NB4 (cell line): ENCODE measurements at places on chromosomes 7 and 10.

DNA sequence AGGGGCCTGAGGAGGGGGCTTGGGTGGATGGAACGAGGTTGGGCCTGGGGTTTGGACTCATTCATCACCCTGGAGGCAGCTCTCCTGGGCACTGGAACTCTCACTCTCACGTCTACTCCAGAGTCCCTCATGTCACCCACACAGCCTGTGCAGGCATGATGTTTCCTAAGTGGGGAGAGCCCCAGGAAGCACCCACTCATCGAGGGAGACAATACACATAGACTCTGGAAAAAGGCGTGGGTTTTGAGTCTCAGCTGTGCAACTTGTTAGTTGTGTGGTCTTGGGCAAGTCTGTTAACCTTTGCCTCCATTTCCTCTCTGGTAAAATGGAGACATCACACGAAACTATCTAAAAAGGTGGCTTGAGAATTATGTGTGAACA lies 25.9 kb upstream of the RBM20 start:
- no peak for DNase-seq

- peak; percentile 14 for DNase-seq
These were observed 57.4 kb upstream of the ACBD5 start for GRCh38 chr10:27297844-27298521.

DNA sequence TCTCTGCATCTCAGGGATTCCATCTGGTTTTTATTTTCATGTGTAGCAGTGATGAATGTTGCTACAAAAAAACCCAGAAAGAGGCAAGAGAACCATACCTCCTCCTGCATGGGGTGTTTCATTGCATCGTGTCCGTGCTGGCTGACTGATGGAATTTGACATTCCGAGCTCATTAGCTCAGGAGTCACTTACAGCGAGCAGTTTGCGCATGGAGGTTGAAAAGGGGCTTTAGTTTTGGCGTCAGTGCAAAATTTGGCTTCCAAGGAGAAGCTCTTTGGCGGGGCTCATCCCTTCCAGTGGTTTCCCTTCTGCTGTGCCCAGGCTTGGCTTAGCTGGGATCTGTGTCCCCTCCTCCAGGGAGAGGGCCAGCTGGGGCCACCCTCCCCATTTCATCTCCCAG lies 25.8 kb downstream of the EMX2 start:
- DNase-seq, result no peak

GRCh38 chr7:113200281-113200680 lies 81.9 kb upstream of the SMIM30 start:
- DNase-seq, result peak; percentile 28

DNA sequence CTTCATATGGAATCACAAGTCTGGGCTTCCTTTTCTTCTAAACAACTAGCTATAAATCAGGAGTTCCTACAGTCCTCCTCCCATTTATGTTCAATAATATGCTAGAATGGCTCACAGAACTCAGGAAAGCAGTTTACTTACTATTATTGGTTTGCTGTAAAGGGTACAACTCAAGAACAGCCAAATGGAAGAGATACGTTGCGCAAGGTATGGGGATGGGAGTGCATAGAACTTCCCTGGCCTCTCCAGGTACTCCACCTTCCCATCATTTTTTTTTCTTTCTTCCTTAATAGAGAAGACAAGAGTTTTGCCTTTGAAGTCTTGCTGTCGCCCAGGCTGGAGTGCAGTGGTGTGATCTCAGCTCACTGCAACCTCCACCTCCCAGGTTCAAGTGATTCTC lies 27.1 kb upstream of the SEMA4G start:
- DNase-seq, result no peak

- no peak for DNase-seq
These were observed 123.2 kb downstream of the GLRX3 start for GRCh38 chr10:130259380-130259779.

GRCh38 chr7:100966542-100967291 lies 2.6 kb upstream of the MUC12 start:
- DNase-seq, result no peak

DNA sequence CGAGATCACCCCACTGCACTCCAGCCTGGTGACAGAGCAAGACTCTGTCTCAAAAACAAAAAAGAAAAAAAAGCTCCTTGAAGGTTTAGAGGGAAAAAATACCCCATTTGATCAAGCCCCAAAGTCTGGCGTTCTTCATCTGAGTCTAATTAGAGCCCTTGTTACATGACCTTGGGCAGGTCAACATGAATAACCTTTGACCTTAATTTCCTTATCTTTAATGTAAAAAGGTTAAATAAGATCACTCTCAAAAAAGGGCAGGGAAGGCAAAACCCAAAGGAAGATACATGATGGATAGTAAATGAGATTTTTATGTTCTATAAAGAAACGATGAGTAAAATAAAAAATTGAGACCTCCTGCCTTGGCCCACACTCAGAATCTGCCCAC lies 40.3 kb downstream of the SLC37A3 start:
- no peak for DNase-seq

- no peak for DNase-seq
These were observed 23.4 kb downstream of the UROS start for GRCh38 chr10:125799451-125800182.

DNA sequence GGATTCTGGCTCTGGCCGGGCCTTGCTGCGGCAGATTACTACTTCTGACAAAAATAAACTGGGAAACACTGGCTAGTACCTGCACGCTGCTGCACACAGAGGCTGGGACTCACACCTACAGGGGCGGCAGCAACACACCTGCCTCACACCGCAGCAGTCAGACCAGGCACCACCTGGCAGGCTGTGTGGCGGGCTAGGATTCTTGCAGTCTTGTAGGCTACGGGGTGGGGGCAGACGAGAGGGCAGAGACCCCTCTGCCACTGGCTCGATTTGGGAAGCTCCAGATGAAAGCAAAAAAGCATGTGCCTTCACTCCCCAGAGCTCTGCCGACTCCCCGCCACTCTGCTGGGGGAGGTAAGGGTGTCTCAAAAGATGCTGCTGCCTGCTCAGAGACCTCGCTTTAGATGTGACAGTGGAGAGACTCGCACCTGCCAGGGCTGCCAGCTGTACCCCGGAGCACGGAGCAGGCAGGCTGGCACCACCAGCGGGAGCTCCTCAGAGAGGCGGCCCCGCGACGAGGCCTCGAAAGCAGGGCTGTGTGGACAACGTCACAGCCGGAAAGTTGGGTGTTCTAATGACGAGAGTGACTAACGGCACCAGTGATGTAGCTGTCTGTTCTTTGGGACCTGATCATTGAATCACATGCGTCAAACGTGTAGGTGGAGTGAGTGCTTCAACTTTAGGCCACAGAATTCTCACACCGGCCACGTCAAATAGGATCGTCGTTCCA lies 250.5 kb downstream of the ZMYND11 start:
- DNase-seq, result no peak

- DNase-seq, result no peak
These were observed 68.8 kb upstream of the IFRD1 start for GRCh38 chr7:112381311-112382091.

GRCh38 chr7:112118581-112119566 lies 87.3 kb downstream of the DOCK4 start:
- DNase-seq, result no peak

DNA sequence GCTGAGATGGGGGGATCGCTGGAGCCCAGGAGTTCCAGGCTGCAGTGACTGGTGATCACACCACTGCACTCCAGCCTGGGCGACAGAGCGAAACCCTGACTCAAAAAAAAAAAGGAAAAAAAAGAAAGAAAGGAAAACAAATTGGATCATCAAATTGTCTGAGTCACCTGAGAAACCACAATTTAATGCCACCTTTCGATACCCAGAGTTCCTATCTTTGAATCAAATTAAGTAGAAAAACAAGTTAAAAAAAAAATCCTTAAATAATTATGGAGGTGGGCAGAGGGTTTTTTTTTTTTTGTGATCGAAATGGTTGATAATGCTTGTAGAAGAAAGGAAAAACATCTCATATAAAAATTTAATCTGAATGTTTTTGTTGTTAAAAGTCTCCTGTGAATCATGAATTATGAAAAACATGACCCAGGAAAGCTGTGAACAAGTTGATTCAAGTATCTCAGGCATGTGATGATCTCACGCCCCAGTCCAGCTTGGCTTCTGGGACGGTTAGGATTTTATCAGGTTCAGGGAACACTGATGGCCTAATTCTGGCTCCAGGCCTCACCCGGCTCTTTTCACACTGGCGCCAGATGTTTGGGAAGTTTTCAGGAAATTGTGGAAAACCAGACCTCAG lies 25.3 kb upstream of the CUX1 start:
- no peak for DNase-seq

GRCh38 chr10:112938808-112939482 lies 11.1 kb upstream of the TCF7L2 start:
- no peak for DNase-seq

- DNase-seq, result no peak
These were observed 4.5 kb downstream of the GRK5 start for GRCh38 chr10:119211625-119212441.

DNA sequence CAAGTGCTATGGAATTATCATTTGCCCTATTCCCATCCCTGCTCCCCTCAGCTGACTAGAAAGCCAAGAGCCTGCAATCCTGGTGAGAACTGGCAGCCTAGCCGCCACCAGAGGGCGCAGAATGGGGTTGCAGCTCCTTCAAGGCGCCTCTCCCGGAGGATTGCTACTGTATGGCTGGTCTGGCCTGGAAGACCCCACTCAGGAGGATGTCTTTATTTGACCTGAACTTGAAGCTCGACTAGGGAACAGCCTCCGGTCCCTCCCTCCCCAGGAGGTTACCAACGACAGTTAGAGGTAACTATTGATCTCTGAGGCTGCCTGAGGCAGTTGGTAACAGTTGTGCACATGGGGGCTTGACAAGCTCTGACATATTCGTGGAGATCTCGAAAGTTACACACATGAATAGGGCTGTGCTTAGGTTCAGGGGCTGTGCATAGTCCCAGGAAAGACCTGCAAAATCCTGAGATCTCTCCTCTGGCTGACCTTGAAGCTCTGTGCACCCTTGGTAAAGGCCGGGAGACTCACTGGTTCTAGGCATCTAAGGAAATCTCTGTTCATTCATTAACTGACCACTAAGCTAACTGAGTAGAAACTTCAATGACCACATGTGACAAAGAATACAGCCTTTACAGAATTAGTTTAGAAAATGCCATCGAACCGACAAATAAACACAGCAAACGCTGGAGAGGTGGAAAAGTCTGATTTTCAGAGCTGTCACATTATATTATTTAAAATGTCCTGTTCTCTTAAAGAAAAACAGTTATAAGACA lies 65.7 kb downstream of the TSPAN12 start:
- DNase-seq, result peak; percentile 73

GRCh38 chr7:82805527-82805960 lies 357.1 kb downstream of the PCLO start:
- peak; percentile 86 for DNase-seq

DNA sequence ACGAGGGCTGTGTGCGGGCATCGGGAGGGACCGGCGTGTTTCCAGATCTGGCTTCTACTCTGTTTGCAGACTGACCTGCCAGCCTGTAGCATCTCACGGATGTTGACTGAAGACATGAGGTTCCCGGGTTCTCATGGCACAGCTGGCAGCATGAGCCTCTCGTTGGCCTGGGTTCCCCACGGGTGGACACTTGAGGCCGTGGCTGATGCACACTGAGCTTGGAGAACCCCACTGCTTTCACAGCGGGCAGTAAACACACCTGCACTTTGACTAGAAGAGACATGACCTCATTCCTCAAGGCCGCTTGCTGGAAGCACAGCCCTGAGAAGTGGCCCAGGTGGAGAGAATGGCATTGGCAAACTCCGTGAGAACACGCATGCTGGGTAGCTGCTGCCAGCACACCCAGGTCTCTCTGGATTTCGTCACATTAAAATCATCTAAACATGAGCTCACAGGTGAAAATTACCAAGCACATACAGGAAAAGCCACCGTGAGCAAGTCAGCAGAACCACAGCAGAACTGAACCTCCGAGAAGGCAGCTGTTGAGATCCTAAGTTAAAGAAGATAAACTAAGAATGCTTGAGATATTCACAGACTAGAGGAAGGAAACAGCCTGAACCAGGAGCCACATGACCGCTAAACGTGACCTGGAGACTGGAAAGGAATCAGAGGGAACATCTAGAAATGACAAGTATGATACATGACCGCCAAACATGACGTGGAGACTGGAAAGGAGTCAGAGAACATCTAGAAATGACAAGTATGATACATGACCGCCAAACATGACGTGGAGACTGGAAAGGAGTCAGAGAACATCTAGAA lies 32.5 kb downstream of the BNIP3 start:
- DNase-seq, result no peak

DNA sequence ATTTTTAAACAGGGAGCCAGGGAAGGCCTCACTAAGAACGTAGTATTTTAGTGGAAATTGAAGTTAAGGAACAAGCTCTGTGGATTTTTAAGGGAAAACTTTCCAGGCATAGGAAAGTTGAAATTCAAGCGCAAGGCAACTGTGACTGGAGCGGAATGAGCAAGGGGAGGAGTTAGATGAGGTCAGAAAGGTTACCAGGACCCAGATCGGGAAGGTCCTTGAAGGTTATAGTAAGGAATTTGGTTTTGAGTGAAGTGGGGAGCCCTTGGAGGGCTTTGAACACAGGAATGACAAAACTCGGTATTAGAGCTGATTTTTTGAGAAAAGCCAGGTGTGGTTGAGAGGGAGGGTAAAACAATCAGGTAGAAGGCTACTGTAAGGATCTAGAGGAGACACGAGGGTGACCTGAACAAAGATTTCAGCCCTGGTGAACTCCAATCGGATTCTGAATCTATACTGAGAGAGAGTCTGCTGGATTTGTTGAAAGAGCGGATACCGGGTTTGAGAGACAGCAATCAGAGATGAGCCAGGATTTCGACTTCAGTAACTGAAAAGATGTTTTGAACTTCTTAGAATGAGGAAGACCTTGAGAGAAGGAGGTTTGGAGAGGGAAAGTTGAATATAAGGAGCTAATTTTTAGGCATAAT lies 1013.9 kb downstream of the NRG3 start:
- no peak for DNase-seq

DNA sequence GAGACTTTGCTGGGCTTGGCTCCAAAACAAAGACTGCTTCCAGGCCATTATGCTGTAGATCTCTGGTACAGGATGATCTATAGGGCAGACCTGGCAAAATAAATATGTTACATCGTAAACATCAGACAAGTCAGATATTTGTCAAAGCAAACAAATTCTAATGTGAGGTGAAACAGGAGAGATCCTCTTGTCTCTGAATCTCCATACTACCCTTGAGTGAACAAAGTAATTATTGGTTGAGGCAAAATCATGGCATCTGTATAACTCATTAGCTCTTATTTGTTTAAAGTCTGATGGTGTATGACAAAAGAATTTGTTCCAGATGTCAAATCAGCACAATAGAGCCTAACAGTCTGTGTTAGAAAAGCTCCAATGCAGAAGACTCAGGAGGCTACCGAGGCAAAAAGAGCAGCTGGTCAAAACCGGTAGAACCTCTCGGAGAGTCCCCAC lies 1291.5 kb downstream of the TYW1 start:
- DNase-seq, result no peak

- no peak for DNase-seq
These were observed 307.6 kb upstream of the PHYHIPL start for GRCh38 chr10:58868736-58869435.

DNA sequence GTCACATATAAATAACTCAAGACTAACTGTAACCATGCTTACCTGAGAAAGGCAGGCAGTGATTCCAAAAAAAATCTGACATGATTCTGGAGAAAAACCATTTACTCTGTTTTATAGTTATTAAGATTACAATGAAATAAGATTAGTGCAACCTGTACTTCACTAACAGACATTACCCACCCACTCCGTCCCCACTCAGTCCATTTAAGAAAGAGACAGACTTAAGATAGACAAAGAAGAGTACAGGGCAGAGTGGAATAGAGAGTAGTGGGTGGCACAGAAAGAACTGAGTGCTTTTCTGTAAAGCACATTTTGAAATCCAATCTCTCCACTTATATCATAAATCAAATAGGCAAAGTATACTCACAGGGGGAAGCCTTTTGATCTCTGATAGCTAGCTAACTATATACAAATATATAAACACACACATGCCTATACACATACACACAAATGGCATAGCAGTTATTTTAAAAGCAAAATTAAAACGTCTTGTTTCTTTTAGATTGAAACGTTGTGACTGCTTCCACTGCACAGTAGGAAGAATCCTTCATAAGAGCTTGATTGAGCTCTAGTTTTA lies 11.9 kb downstream of the PAXIP1 start:
- DNase-seq, result no peak
